ENCODE measurements at places on chromosomes 12 and 14. TPM values are rescaled to one million over a fixed set of nuclear protein-coding genes. Genes with fewer than 3 reads are reported as not detected.

GRCh38 chr14:78329371-78329770, 159.2 kb downstream of the NRXN3 start:
- DNase-seq = no peak
- H3K27ac ChIP-seq = no peak overlapping the region
- no peaks in the 10 kb centered on the region for H3K27me3 ChIP-seq
- no peaks in the 10 kb centered on the region for H3K36me3 ChIP-seq

- no peaks in the 10 kb centered on the region for H3K27me3 ChIP-seq
- H3K4me3 ChIP-seq = no peak overlapping the region
- H3K27ac ChIP-seq = no peak overlapping the region
- H3K36me3 ChIP-seq = no peaks in the 10 kb centered on the region
- H3K4me1 ChIP-seq = no peaks in the 10 kb centered on the region
- no peak for DNase-seq
Measured at GRCh38 chr12:22919883-22920282, 294.9 kb downstream of the ETNK1 start.

The METTL1 gene
- 3.8 TPM for total RNA-seq

DNA sequence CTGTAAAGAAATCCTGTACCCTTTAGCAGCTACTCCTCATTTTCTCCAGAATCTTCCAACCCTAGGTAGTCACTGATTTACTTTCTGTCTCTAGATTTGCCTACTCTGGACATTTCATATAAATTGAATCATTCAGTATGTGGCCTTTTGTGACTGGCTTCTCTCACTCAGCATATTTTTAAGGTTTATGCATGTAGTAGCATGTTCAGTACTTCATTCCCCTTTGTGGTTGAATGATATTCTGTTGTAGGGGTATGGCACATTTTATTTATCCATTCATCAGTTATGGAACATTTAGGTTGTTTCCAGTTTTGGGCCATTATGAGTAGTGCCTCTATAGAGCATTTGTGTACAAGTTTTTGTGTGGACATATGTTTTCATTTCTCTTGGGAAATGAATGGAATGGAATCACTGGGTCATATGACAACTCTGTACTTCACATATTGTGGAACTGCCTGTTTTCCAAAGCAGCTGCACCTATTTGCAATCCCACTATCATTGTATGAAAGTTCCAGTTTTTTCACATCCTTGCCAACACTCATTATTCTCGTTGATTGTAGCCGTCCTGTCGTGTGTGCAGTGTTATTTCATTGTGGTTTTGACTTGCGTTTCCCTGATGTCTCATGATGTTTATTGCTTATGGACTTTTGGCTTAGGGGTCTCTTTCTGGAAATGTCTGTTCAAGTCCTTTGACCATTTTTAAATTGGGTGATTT, 57.2 kb downstream of the ATF7IP start:
- no peak for DNase-seq
- no peaks in the 10 kb centered on the region for H3K36me3 ChIP-seq
- H3K27me3 ChIP-seq = no peaks in the 10 kb centered on the region
- H3K27ac ChIP-seq = no peak overlapping the region
- no peak overlapping the region for H3K4me3 ChIP-seq

- no peaks in the 10 kb centered on the region for H3K36me3 ChIP-seq
- H3K27me3 ChIP-seq = no peaks in the 10 kb centered on the region
- H3K4me1 ChIP-seq = peaks cover 92% of the 10 kb centered on the region
- H3K27ac ChIP-seq = peak overlapping the region; percentile 78
Measured at GRCh38 chr12:119204131-119204530, 25.4 kb downstream of the HSPB8 start.

The DPF3 gene
- 2.3 TPM for total RNA-seq

- no peak overlapping the region for H3K4me3 ChIP-seq
- H3K27me3 ChIP-seq = no peaks in the 10 kb centered on the region
- H3K4me1 ChIP-seq = peaks cover 16% of the 10 kb centered on the region
- DNase-seq = peak; percentile 85
Measured at GRCh38 chr12:1791104-1791841, 29.1 kb upstream of the LRTM2 start.

- no peak overlapping the region for H3K4me3 ChIP-seq
- H3K4me1 ChIP-seq = no peaks in the 10 kb centered on the region
- H3K36me3 ChIP-seq = no peaks in the 10 kb centered on the region
- no peak for DNase-seq
- H3K27me3 ChIP-seq = no peaks in the 10 kb centered on the region
- H3K27ac ChIP-seq = no peak overlapping the region
Measured at GRCh38 chr14:32697114-32697513, 241.6 kb upstream of the NPAS3 start.

GRCh38 chr12:3419558-3419957, 71.4 kb upstream of the PRMT8 start:
- no peak overlapping the region for H3K4me3 ChIP-seq
- H3K36me3 ChIP-seq = no peaks in the 10 kb centered on the region
- H3K27me3 ChIP-seq = no peaks in the 10 kb centered on the region
- H3K27ac ChIP-seq = no peak overlapping the region
- no peak for DNase-seq
- no peaks in the 10 kb centered on the region for H3K4me1 ChIP-seq

- H3K36me3 ChIP-seq = no peaks in the 10 kb centered on the region
- no peak for DNase-seq
- peaks cover 2% of the 10 kb centered on the region for H3K4me1 ChIP-seq
Measured at GRCh38 chr12:104602896-104603295, 146.1 kb downstream of the CHST11 start.

DNA sequence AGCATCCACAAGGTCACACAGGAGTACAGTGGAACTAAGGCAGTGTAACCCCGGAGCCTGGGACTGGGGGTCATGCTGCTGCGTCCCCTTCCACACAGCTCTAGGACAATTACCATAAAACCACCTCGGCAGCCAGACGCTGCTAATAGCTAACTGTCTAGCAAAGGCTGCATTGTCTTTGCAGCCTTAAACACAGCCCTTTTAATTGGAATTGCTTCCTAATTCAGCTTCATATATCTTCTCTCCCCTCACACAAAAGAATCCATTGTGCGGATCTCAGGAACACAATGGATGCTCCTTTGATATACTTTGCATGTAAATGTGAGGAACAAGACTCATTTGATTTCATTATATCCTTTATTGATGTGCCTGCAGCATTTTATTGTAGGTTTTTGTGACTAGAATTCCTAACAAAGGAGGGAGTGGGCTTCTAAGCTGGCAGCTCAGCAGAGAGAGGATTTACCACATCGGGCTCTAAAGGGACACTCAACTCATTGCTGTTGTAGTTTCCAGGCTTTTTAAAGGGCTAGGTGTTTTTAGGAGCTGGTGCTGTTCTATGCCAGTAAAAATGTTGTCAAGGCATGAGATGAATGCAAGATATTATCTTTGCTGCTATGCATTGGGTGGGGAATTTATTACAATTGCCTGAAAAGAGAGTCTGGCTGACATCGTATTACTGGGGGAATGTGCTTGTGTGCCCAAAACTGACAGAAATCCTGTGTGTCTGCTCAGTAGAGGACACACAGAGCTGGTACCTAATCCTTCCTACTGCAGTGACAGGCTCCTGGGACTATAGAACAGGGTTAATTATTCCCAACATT, 30.4 kb upstream of the DACT1 start:
- no peak for DNase-seq
- no peak overlapping the region for H3K4me3 ChIP-seq
- H3K4me1 ChIP-seq = no peaks in the 10 kb centered on the region
- no peak overlapping the region for H3K27ac ChIP-seq
- no peaks in the 10 kb centered on the region for H3K27me3 ChIP-seq

- H3K4me1 ChIP-seq = peaks cover 32% of the 10 kb centered on the region
- H3K27me3 ChIP-seq = no peaks in the 10 kb centered on the region
- DNase-seq = peak; percentile 93
- no peaks in the 10 kb centered on the region for H3K36me3 ChIP-seq
Measured at GRCh38 chr14:68843471-68844209, 50.8 kb upstream of the ZFP36L1 start.

GRCh38 chr14:90388982-90389381, 7.8 kb upstream of the CALM1 start:
- no peak overlapping the region for H3K27ac ChIP-seq
- no peaks in the 10 kb centered on the region for H3K36me3 ChIP-seq
- H3K4me1 ChIP-seq = no peaks in the 10 kb centered on the region

- no peaks in the 10 kb centered on the region for H3K27me3 ChIP-seq
- H3K27ac ChIP-seq = peak overlapping the region; percentile 28
- peaks cover 27% of the 10 kb centered on the region for H3K4me1 ChIP-seq
- no peak overlapping the region for H3K4me3 ChIP-seq
Measured at GRCh38 chr14:68439676-68440075, 353.2 kb downstream of the ZFP36L1 start.

DNA sequence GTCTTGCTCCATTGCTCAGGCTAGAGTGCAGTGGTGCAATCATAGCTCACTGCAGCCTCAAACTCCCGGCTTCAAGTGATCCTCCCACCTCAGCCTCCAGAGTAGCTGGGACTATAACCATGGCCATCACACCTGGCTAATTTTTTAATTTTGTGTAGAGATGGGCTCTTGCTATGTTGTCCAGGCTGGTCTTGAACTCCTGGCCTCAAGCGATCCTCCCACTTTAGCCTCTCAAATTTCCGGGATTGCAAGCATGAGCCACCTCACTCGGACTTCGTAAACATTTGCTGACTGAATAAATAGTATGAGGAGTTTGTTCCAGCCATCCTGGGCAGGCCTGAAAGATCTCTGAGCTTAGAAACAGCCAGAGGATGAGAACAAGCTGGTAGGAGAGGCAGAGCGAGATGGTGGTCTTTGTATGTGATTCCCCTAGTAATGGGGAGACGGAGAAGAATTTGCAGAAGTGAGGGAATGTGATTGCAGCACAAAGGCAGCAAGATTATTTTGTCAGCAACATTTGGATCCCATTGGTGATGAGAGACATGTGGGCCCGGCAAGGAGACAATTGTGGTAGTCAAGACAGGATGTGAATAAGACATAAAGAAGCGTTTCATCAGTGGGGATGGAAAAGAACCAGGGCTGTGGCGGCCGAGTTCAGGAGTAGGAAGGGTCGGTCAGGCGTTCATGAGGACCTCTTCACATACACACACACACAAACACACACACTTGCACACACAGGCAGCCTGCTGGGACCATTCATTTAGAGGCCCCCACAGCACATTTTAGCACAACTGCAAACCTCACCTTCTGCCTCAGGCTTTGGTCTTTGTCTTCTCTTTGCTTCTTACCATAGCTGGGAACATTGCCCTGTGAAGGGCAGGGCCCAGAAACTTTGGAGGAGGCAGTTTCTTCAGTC, 155.5 kb downstream of the ZFP36L1 start:
- no peaks in the 10 kb centered on the region for H3K36me3 ChIP-seq
- peaks cover 41% of the 10 kb centered on the region for H3K4me1 ChIP-seq
- no peak overlapping the region for H3K4me3 ChIP-seq

The CLEC4A gene
- 3.4 TPM for total RNA-seq

DNA sequence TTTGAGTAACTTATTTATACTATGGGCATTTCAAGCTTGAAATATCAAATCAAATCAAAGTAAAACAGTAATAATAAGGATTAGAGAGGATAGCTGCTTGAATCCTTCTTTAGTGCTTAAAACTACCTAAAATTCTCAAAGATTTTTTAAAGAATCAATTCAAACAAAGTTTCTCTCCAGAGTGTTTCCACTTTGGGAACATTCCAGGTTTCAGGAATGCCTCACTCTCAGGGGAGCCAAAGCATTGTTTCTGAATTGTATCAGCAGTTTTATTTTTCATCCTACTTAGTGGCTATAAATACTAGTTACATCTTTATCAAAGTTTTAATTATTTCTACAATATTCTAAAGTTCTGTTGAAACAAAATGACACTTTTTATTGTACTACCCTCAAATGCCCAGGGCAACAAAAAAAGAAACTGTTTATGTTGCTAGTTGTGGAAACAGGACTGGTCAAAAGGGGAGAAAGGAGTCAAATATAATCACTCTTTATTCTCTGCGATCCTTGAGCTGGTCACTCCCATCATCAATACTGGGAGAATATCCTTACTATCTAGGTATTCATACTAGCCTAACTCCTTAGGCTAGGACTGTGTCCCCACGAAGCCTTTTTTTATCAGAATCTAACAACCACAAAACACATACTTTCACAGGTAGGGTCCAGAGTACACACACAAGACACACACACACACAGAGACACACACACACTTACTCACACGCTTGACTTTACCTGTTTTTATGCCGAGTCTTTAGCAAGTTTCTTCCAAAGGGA, 598 bp downstream of the RASSF9 start:
- peak overlapping the region; percentile 23 for H3K4me3 ChIP-seq
- peak overlapping the region; percentile 76 for H3K27ac ChIP-seq
- H3K4me1 ChIP-seq = peaks cover 16% of the 10 kb centered on the region

The P3H3 gene
- total RNA-seq = 16.4 TPM

DNA sequence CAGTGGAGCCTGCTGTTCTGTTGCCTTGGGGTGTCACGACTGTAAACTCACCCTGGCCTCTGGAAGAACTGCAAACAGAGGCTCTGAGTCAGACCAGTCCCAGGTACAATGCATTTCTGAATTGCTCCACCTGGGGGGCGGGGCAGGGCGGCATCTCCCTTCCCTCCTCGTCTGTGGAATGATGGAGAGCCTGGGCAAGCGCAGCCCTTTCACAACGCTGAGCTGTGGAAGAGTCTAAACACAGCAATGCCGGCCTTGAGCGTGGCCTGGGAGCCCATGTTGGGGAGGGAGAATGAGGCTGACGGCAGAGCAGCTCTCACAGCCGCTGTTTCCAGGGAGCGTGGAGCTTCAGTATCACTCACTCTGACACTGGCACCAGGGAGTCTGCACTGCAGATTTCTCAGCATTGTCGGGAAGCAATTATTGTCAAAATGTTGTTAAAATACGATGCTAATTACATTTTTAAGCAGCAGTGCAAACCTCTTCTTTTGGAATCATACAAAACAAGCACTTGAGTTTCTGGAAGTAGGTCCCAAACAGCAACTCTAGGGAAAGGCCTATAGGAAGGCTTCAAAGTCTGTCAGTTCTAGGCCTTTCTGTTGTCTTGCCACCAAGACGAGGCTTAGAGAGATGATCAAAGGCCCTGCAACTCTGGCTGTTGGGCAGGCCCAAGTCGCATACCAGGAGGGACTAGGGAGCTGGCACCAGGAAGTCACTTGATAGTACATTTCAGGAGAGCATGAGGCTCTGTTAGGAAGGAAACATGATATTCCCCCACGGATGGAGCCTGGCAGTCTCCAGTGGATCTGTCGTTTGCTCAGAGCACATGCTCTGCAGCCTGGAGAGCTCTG, 244.0 kb upstream of the FKBP4 start:
- H3K27me3 ChIP-seq = no peaks in the 10 kb centered on the region
- H3K36me3 ChIP-seq = peaks cover 21% of the 10 kb centered on the region
- peak; percentile 55 for DNase-seq
- no peak overlapping the region for H3K4me3 ChIP-seq
- H3K27ac ChIP-seq = peak overlapping the region; percentile 41

The ANKRD33 gene
- total RNA-seq = not detected

DNA sequence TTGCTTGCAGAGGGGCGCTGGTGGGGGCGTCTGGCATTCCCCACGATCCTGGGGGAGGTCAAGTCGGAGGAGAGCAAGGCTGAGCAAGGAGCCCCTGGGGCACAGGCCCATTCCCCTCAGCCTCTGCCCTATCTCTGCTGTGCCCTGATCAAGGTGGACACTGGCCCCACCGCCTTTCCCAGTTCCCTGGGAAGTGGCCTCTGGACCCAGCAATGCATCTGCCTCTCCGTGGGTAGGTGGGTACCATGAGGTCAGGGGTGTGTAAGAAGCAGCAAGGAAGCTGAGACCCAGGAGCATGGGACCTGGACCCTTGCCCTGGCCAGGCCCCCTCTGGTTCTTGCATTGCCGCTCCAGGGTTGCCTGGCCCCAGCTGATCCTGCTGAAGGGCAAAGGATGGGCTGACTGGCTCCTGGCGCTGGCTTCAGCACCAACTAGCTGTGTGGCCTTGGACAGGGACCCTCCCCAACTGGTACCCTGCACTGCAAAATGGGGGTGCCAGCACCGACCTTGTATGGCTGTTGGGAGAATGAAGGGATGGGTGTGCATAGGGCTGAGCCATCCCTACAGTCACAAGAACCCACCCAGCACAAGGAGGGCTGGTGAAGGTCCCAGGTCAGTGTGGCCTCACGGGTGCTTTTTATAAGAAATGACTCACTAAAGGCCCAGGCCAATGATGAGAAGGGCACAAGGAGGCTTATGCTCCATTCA, 19.6 kb downstream of the SLC25A29 start:
- H3K27me3 ChIP-seq = no peaks in the 10 kb centered on the region
- no peak for DNase-seq
- H3K27ac ChIP-seq = no peak overlapping the region
